IMR-90 (cell line): ENCODE measurements at places on chromosomes 1 and 21. TPM values are rescaled to one million over a fixed set of nuclear protein-coding genes. Genes with fewer than 3 reads are reported as not detected.

RSPH1 gene
- not detected in 2 replicates for total RNA-seq

MSH4 gene
- total RNA-seq, result under 0.01 TPM in 2 replicates

FYB2 gene
- under 0.01 TPM in 1 of 2 replicates, not detected in the other for total RNA-seq

RAD54L gene
- total RNA-seq, result 4.7 and 4.8 TPM in 2 replicates

ADAMTS5 gene
- 0.54 and 1.1 TPM in 2 replicates for total RNA-seq

KMO gene
- not detected in 2 replicates for total RNA-seq

SPRR2D gene
- total RNA-seq, result not detected in 2 replicates

CELA2B gene
- total RNA-seq, result not detected in 2 replicates

MIXL1 gene
- total RNA-seq, result not detected in 2 replicates

NUDT17 gene
- 2.3 and 2.8 TPM in 2 replicates for total RNA-seq

TDRD10 gene
- not detected in 2 replicates for total RNA-seq

OR6N1 gene
- not detected in 2 replicates for total RNA-seq

GRCh38 chr1:212607913-212608391 lies 609 bp upstream of the ATF3 start:
- H3K27ac ChIP-seq, result peak overlapping the region; percentile 9; the same call in 1 of the 2 replicates
- H3K4me3 ChIP-seq, result peak overlapping the region; percentile 48
- H3K4me1 ChIP-seq, result peaks cover 14% of the 10 kb centered on the region
- peaks cover 44% of the 10 kb centered on the region for H3K27me3 ChIP-seq
- no peak for DNase-seq
- H3K36me3 ChIP-seq, result no peaks in the 10 kb centered on the region

GRCh38 chr21:16532840-16533239 lies 803.1 kb downstream of the USP25 start:
- DNase-seq, result peak; percentile 43
- no peak overlapping the region for H3K4me3 ChIP-seq
- no peak overlapping the region for H3K27ac ChIP-seq
- peaks cover 3% of the 10 kb centered on the region; the same call in 1 of the 2 replicates for H3K4me1 ChIP-seq
- no peaks in the 10 kb centered on the region for H3K27me3 ChIP-seq

- peak overlapping the region; percentile 85 for H3K27ac ChIP-seq
- H3K4me3 ChIP-seq, result peak overlapping the region; percentile 98
- H3K4me1 ChIP-seq, result no peaks in the 10 kb centered on the region
- DNase-seq, result peak; percentile 65
- H3K36me3 ChIP-seq, result no peaks in the 10 kb centered on the region; the same call in 1 of the 2 replicates
Measured at GRCh38 chr1:167935216-167936067, 1.0 kb upstream of the DCAF6 start.

- no peaks in the 10 kb centered on the region for H3K27me3 ChIP-seq
- DNase-seq, result peak; percentile 52
- H3K4me3 ChIP-seq, result no peak overlapping the region
- peaks cover 47% of the 10 kb centered on the region for H3K36me3 ChIP-seq
- H3K27ac ChIP-seq, result no peak overlapping the region
Measured at GRCh38 chr1:162757476-162757875, 33.0 kb upstream of the HSD17B7 start.

DNA sequence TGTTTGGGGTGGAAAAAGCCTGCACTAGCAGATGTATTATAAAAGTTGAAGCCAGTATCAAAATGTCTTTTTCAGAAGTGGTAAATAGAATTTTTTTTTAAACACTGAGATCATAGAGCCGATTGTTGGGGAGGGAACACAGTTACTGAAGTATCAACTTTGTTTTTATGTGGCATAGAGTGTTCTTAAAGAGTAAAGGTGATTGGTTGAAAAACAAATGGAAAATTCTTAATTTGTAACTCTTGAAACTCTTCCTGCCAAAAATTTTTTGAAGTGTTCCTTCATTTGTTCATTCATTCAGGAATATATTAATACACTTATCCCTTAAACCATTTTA lies 83.3 kb downstream of the DISP1 start:
- no peaks in the 10 kb centered on the region for H3K4me1 ChIP-seq
- no peak overlapping the region for H3K4me3 ChIP-seq
- H3K27me3 ChIP-seq, result no peaks in the 10 kb centered on the region
- no peak overlapping the region for H3K27ac ChIP-seq

DNA sequence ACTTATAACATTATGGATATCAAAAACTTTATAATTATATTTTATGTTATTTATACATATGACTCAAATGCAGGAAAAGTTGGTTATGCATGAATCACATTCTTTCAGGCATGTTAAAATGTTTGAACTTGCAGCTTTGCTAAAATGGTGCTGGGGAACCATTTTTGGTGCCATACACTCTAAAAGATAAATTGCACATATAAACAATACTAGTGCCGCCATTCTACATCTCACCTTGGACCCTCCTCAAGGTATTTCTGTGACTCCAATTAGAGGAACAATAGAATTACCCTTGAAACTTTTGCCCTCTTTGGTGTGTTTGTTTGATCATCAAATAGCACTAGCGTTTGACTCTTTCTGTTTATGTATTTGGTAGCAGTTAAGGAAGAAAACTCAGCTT lies 997 bp downstream of the PRKACB start:
- peak; percentile 23 for DNase-seq
- H3K27ac ChIP-seq, result no peak overlapping the region
- H3K27me3 ChIP-seq, result no peaks in the 10 kb centered on the region
- no peaks in the 10 kb centered on the region for H3K36me3 ChIP-seq

GRCh38 chr1:173477286-173478093 lies at the start of gene PRDX6:
PRDX6 (plus strand) TSS chr1:173477335; CDS start chr1:173477398, 63 bp downstream.
- peaks cover 16% of the 10 kb centered on the region for H3K4me1 ChIP-seq
- H3K27ac ChIP-seq, result peak within 1 kb of the TSS; percentile 98
- H3K27me3 ChIP-seq, result no peaks in the 10 kb centered on the region
- peak within 1 kb of the TSS; percentile 95 for H3K4me3 ChIP-seq

GRCh38 chr1:228219962-228220780 lies 12.3 kb downstream of the OBSCN start:
- DNase-seq, result no peak
- H3K36me3 ChIP-seq, result peaks cover 52% of the 10 kb centered on the region
- no peak overlapping the region for H3K27ac ChIP-seq
- H3K4me3 ChIP-seq, result no peak overlapping the region
- peaks cover 5% of the 10 kb centered on the region; the same call in 1 of the 2 replicates for H3K4me1 ChIP-seq
- H3K27me3 ChIP-seq, result no peaks in the 10 kb centered on the region

DNA sequence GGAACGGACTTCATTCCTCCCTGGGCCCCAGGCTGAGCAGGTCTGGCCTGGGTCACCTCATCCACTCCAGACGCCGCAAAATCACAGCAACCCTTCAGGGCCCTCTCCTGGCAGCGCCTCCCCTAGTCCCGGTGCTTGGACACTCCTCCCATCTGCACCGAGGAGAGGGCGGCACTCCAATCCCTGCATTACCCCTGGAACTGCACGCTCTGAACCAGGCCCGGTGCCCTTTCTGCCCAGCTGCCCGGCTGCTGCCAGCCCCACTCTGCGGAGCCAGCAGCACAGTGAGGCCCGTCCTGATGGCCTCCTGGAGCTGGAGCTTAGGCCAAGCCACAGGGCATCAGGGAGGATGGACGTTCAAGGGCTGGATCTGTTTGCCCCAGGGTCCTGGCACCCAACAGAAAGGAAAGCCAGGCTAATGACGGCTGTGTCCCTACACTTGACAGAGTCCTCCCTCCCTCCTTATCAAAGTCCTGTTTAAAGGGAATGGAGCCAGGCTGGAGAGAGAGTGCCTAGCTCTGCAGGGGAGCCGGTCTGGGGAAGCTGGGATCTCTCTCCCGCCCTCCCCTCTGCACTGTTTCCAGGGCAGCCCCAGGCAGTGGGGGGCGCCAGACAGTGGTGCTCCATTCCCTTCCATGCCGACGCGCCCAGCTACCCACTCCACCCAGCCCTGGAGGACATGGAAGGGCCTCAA lies 12.7 kb downstream of the COL6A2 start:
- no peak overlapping the region for H3K4me3 ChIP-seq
- peaks cover 73% of the 10 kb centered on the region for H3K36me3 ChIP-seq
- peak overlapping the region; percentile 1; the same call in 1 of the 2 replicates for H3K27ac ChIP-seq
- H3K4me1 ChIP-seq, result peaks cover 4% of the 10 kb centered on the region
- H3K27me3 ChIP-seq, result no peaks in the 10 kb centered on the region

- no peak overlapping the region for H3K4me3 ChIP-seq
- no peaks in the 10 kb centered on the region for H3K27me3 ChIP-seq
- no peaks in the 10 kb centered on the region for H3K36me3 ChIP-seq
Measured at GRCh38 chr1:109826930-109827349, 63.2 kb upstream of the EPS8L3 start.

- no peaks in the 10 kb centered on the region for H3K36me3 ChIP-seq
- no peak for DNase-seq
- H3K4me1 ChIP-seq, result no peaks in the 10 kb centered on the region
- H3K27ac ChIP-seq, result no peak overlapping the region
Measured at GRCh38 chr21:17472182-17472581, 40.7 kb upstream of the CXADR start.

DNA sequence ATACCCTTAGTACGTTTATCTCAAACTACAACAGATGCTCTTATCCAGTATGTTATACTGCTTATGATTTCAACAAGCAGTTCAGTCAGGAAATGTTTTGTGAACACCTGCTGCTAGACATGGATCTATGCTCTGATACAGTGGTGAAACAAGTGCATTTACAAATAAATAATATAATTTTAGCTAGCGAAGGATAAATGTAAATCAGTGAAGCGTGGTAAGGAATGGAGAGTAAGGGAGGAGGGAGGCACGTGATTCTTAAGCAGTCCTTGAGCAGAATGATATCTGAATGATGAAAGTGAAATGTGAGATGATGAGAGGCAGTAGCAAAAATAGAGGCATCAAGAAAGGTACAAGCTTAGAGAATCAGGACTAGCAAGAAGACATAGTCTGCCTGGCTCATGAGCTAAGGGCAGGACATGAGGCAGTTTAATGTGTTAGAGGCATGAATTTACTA lies 6.3 kb downstream of the TSNAX start:
- peaks cover 12% of the 10 kb centered on the region for H3K36me3 ChIP-seq
- no peak overlapping the region for H3K4me3 ChIP-seq
- H3K27me3 ChIP-seq, result no peaks in the 10 kb centered on the region
- DNase-seq, result no peak
- H3K27ac ChIP-seq, result no peak overlapping the region
- peaks cover 3% of the 10 kb centered on the region for H3K4me1 ChIP-seq

DNA sequence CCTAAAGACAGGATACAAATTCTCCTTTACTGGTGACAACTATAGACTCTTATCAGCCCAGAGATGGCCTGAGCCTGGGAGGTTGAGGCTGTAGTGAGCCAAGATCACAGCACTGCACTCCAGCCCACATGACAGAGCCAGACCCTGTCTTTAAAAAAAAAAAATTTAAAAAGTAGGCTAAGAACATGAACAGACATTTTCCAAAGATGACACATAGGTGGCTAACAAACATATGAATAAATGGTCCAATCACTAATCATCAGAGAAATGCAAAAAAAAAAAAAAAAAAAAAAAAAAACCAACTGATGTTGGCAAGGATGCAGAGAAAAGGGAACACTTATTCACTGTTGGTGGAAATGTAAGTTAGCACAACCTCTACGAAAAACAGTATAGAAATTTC lies 65.0 kb downstream of the TOR3A start:
- H3K36me3 ChIP-seq, result peaks cover 2% of the 10 kb centered on the region; the same call in 1 of the 2 replicates
- peak; percentile 61 for DNase-seq
- no peak overlapping the region for H3K4me3 ChIP-seq
- H3K4me1 ChIP-seq, result peaks cover 3% of the 10 kb centered on the region; the same call in 1 of the 2 replicates
- no peak overlapping the region for H3K27ac ChIP-seq

- H3K4me1 ChIP-seq, result peaks cover 8% of the 10 kb centered on the region; the same call in 1 of the 2 replicates
- peaks cover 2% of the 10 kb centered on the region; the same call in 1 of the 2 replicates for H3K27me3 ChIP-seq
- DNase-seq, result no peak
- H3K36me3 ChIP-seq, result peaks cover 7% of the 10 kb centered on the region
Measured at GRCh38 chr1:155137154-155137949, 1.7 kb downstream of the SLC50A1 start.

DNA sequence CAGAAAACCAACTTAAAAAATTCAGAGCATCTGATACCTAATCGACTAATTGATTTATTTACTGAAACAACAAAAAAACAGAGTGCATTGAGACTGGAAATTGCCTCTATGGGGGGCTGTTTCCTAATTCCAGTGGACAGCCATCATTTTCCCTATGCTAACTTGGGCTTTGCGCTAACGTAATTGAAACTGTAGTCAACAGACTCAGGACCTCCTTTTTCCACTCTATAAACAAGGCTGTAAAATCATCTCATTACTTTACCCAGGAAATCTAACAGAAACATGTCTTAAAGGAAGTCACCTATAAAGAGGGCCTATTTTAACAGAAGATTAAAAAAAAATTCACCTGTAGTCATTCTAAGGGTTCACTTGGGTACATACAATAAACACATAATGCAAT lies 2.1 kb downstream of the ERG start:
- H3K27ac ChIP-seq, result no peak overlapping the region
- no peaks in the 10 kb centered on the region for H3K36me3 ChIP-seq
- no peak for DNase-seq
- peaks cover 31% of the 10 kb centered on the region for H3K27me3 ChIP-seq
- H3K4me3 ChIP-seq, result no peak overlapping the region

GRCh38 chr1:82874041-82874440 lies 1073.3 kb downstream of the ADGRL2 start:
- no peaks in the 10 kb centered on the region for H3K4me1 ChIP-seq
- no peaks in the 10 kb centered on the region for H3K27me3 ChIP-seq
- H3K27ac ChIP-seq, result no peak overlapping the region
- DNase-seq, result no peak

GRCh38 chr1:206087091-206087490 lies 30.1 kb downstream of the AVPR1B start:
- no peak overlapping the region for H3K27ac ChIP-seq
- no peaks in the 10 kb centered on the region for H3K36me3 ChIP-seq
- no peaks in the 10 kb centered on the region for H3K4me1 ChIP-seq
- peaks cover 26% of the 10 kb centered on the region for H3K27me3 ChIP-seq

DNA sequence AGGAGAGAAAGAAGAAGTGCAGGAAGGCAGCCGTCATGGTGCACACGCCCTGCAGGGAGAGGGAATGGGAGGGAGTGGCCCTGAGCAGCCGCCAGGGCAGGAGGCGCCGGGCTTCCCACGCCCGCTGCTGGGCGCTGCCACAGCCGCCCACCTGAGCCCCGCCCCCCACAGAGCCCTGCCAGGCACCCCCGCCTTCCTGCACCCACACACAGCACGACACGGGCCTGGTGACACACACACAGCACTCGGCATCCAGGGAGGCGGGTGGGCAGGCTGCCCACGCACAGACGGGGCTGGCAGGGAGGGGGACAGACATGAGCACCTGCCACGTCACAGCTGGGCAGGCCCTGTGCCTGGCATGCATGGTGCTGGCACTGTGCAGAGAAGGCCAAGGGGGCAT lies 27.5 kb downstream of the ADGRB2 start:
- H3K4me1 ChIP-seq, result no peaks in the 10 kb centered on the region
- no peak for DNase-seq
- H3K27me3 ChIP-seq, result no peaks in the 10 kb centered on the region
- H3K36me3 ChIP-seq, result peaks cover 9% of the 10 kb centered on the region; the same call in 1 of the 2 replicates
- H3K27ac ChIP-seq, result no peak overlapping the region

- H3K27ac ChIP-seq, result peak overlapping the region; percentile 20; the same call in 1 of the 2 replicates
- DNase-seq, result peak; percentile 69
- no peaks in the 10 kb centered on the region; the same call in 1 of the 2 replicates for H3K36me3 ChIP-seq
- peaks cover 18% of the 10 kb centered on the region for H3K4me1 ChIP-seq
- no peak overlapping the region for H3K4me3 ChIP-seq
Measured at GRCh38 chr1:91783423-91784170, 102.4 kb downstream of the TGFBR3 start.
